ENCODE measurements at places on chromosomes 13 and 19.
A peak's percentile ranks its signal among the peaks of the same experiment; 100 is the strongest.

- peak; percentile 26 for DNase-seq
Observed at GRCh38 chr19:18349524-18350128, 9.2 kb downstream of the PGPEP1 start.

GRCh38 chr13:58397596-58398387 lies 766.2 kb downstream of the PCDH17 start:
- no peak for DNase-seq

GRCh38 chr19:14611051-14611450 lies 28.2 kb downstream of the CLEC17A start:
- DNase-seq, result no peak

DNA sequence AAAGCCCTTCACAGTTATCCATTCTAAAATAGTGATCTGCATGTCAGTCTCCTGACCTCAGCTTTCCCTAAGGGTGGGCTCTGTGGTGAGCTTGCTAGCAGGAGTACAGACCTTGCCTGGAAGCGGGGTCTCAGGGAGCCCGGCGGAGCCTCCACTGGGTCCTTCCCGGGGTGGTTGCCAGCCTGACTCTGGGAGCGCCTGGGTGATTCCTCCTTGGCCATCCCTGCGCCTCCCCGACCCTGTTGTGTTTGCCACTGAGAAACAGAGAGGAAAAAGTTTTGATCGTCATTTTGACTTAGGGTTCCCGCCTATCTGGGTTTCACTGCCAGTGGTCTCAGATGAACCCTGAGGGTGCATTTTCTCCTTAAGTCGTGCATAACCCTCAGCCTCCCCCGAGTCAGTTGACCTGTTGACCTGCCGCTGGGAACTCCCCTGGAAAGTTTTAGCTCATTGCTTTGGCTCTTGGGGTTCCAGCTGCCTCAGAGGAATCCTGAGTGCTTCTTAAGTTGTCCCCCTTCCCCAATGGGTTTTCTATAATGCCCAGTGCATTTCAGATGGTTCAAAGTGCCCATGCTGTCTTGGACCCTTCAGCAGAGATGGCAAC lies 117.8 kb downstream of the RAB20 start:
- no peak for DNase-seq

- DNase-seq, result no peak
Observed at GRCh38 chr13:49113526-49114286, 106.4 kb upstream of the MLNR start.

GRCh38 chr19:11451871-11452619 lies 16.6 kb downstream of the PRKCSH start:
- DNase-seq, result no peak

GRCh38 chr13:66634384-66634783 lies 595.8 kb downstream of the PCDH9 start:
- DNase-seq, result no peak

GRCh38 chr19:31318790-31319425 lies 30.3 kb downstream of the TSHZ3 start:
- DNase-seq, result no peak

DNA sequence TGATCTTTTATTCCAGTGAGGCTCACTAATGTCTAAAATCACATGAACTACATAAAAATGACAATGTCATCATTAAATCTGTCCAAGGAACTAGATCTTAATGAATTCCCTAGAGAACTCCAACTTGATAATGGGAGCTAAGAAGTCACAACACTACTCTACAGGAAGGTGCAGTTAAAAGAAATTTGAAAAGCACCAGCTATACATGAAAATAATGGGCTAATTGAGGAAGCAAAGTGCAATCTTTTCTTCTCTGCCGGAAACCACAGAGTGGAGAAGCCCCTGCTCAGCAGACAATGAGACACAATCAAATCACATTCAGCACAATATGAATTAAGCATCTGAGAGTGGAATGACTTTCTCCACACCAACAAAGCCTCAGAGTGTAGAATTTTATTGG lies 261.7 kb downstream of the LHFPL6 start:
- DNase-seq, result no peak

DNA sequence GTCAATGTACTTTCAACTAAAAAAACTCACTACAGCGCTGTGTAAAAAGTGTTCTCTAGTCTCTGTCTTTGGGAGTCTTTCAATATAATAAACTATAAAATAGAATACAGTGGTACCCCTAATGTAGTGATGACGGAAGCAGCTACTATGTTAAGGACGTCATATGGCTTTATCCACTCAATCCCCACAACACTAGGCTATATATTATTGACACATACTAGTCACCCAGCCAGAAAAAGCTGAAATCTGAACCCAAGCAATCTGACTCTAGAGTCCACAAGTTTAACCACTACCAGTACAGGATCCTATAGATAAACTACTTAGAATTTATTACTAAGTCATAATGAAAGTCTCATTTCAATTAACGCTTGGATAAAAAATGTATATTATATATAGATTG lies 48.3 kb downstream of the ELF1 start:
- DNase-seq, result no peak

- DNase-seq, result no peak
Observed at GRCh38 chr13:103291226-103291625, 225.0 kb upstream of the SLC10A2 start.

GRCh38 chr13:44231786-44232516 lies 141.7 kb upstream of the SERP2 start:
- DNase-seq, result no peak

GRCh38 chr13:67100730-67101129 lies 129.4 kb downstream of the PCDH9 start:
- DNase-seq, result no peak

DNA sequence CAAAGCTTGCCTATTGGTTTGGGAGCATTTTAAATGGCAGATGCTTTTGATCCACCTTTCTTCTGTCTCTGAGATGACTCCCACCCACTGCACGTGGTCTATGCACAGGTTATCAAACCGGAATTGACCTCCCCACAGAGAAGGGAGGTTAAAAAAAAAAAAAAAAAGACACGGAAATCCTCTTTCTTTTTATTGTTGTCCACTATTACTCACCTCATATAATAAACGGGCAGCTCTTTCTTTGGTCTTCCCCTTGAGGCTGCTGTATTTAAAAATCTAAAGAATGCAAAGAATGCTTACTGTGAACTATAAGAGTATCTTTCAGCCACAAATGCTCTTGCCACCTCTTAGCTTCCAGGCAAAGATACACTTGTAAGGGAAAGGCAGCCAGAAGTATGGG lies 329.7 kb downstream of the NDFIP2 start:
- DNase-seq, result no peak
